ENCODE measurements at places on chromosomes 1 and 21.

GRCh38 chr1:209100460-209100859 is 483.1 kb upstream of the CAMK1G start:
- H3K4me3 ChIP-seq: no peak overlapping the region
- H3K27me3 ChIP-seq: no peaks in the 10 kb centered on the region
- H3K36me3 ChIP-seq: no peaks in the 10 kb centered on the region

DNA sequence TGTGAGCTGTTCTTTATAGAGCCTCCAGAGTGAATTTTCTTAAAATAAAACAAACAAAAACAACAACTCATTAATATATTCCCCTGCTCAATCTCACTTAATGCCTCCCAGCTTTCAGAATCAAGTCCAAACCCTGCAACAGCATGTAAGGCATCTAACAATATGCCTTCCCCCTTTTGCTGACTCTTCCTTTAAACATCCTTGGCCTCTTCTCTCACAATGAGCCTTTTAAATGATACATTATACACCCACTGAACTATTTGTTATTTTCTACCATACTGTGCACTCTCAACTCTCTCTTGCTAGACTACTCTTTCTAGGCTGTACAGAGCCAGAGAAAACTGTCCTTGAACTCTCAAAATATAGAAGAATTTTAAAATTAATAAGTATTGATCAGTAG is 115.2 kb upstream of the SNX7 start:
- no peak overlapping the region for H3K27ac ChIP-seq
- no peaks in the 10 kb centered on the region for H3K27me3 ChIP-seq
- H3K4me1 ChIP-seq: no peaks in the 10 kb centered on the region
- no peaks in the 10 kb centered on the region for H3K36me3 ChIP-seq

GRCh38 chr1:65434255-65434654 is 13.8 kb downstream of the LEPR start:
- no peaks in the 10 kb centered on the region for H3K4me1 ChIP-seq
- no peaks in the 10 kb centered on the region for H3K27me3 ChIP-seq
- DNase-seq: no peak
- no peak overlapping the region for H3K4me3 ChIP-seq

- no peaks in the 10 kb centered on the region for H3K36me3 ChIP-seq
- no peaks in the 10 kb centered on the region for H3K27me3 ChIP-seq
- no peaks in the 10 kb centered on the region for H3K4me1 ChIP-seq
- no peak overlapping the region for H3K4me3 ChIP-seq
- no peak for DNase-seq
Observed at GRCh38 chr1:170866646-170867045, 68.7 kb upstream of the MROH9 start.

DNA sequence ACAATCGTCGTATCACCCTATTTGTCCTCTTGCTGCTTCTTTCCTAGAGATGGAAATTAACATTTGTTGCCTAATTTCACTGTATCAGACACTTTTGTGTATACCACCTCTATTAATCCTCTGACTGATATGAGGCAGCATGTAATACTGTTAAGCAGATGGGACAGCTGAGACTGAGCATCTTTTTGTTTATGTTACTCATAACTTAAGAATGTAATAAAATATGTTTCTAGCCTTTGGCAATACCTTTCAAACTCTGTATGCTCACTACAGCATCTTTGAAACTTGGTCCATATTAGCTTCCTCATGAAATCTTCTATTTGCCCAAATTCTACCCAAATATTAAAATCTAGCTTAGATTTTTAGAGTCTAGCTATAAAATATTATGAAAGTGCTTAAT is 2.3 kb downstream of the OR14K1 start:
- H3K27me3 ChIP-seq: no peaks in the 10 kb centered on the region
- H3K27ac ChIP-seq: no peak overlapping the region
- H3K4me1 ChIP-seq: no peaks in the 10 kb centered on the region
- DNase-seq: no peak
- no peaks in the 10 kb centered on the region for H3K36me3 ChIP-seq
